Brain pericyte (primary cell): ENCODE measurements at places on chromosomes 1 and 21.
A peak's percentile ranks its signal among the peaks of the same experiment; 100 is the strongest.

GRCh38 chr1:83701355-83701754 lies 297.6 kb downstream of the TTLL7 start:
- DNase-seq = no peak

- DNase-seq = no peak
Observed at GRCh38 chr21:46104104-46104503, 6.2 kb downstream of the COL6A2 start.

- no peak for DNase-seq
Observed at GRCh38 chr1:232557502-232558191, 72.3 kb downstream of the SIPA1L2 start.

GRCh38 chr21:38383411-38384237 lies 114.7 kb downstream of the ERG start:
- no peak for DNase-seq

DNA sequence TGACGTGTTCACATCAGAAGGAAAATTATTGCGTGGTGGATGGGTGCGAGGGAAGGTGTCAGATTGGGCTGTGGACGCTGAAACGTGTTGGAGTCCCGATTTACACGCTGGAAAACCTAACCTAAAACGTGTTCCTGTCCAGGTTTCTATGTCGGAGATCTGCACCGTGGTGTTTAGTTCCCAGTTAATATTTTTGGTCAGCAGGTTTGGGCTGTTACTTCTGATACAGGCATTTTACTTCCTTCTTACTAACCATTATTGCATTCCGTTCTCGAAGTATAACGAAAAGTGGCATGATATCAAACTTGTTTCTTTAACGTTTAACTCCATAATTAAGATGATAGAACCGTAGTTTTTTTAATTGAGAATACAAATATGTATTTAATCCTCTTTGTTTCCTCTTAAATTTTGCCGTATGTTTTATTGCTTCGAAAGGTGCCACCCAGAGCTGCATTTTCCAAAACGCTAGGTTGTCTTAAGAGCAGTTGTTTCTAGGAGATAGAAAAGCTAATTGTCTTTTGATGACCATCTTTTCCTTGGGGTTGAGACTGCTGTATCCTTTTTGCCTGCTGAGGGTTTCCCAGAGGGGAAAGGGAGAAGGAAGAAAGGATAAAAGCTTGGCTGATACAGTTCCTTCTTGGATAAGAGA lies 1.3 kb downstream of the ADARB1 start:
- DNase-seq = no peak

DNA sequence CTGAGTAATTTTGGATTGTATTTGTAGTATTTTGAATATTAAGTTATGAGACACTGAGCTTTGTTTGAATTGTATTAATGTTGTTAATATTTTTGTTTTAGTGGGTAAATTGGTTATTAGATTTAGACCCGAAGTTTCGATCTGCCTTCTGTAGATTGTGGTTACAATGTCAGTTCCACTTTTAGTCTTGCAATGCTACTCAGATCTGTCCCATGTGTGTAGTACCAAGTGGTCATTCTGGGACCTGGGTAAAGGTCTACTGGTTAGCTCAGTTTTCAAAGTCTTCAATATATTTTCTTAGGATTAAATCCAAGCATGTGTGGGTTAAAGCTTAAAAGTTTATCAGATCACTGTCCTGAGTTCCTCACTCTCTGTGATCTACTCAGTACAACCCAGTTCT lies 346.5 kb upstream of the PROX1 start:
- DNase-seq = no peak

DNA sequence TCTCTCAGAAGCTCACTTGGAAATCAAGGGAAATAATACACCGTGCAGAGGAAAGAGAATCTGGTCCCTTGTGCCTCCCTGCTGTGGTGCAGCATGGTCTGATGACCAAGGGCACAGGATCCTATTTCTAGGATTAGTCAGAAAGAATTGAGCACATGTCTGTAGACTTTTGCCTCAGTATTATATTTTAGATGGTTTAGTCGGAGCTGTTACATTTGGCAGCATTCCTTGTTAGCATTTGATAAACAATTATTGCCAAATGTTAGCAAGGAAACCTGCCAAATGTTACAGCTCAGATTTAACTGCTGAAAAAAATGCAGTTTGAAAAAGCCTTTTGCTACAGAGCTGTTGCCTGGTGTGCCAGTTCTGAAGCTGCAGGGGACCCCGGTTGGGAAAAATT lies 183.5 kb upstream of the DPYD start:
- DNase-seq = peak; percentile 41

DNA sequence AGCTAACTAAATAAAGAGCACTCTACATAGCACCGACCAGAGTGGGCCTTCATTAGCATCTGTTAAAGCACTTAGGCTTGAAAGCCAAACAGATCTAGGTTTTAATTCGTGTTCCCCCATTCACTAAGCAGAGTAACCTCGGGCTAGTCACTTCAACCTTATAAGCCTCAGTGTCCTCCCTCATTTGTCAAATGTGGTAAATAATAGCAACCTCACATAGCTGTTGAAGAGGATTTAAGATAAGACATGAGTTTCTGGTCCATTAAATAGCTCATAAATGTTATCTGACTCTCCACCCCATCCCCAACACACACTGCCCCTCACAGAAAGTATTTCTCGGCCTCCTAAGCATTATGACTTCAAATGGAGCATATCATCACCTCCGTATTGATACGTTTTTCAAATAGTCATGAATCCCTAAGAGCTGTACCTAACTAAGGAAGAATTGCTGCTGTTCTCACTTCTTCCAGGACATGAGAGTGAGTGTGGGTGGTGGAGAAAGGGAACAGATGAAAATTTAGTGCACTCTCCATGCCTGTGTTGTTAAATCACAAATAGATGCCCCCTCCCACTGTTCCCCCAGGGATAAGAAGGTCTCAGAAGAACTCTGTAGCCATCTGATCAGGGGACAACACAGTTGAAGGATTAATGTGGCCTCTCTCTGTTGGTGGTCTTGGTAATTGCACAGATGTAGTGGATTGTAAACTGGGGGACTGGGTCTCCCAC lies 47.6 kb downstream of the PLPP3 start:
- DNase-seq = no peak

DNA sequence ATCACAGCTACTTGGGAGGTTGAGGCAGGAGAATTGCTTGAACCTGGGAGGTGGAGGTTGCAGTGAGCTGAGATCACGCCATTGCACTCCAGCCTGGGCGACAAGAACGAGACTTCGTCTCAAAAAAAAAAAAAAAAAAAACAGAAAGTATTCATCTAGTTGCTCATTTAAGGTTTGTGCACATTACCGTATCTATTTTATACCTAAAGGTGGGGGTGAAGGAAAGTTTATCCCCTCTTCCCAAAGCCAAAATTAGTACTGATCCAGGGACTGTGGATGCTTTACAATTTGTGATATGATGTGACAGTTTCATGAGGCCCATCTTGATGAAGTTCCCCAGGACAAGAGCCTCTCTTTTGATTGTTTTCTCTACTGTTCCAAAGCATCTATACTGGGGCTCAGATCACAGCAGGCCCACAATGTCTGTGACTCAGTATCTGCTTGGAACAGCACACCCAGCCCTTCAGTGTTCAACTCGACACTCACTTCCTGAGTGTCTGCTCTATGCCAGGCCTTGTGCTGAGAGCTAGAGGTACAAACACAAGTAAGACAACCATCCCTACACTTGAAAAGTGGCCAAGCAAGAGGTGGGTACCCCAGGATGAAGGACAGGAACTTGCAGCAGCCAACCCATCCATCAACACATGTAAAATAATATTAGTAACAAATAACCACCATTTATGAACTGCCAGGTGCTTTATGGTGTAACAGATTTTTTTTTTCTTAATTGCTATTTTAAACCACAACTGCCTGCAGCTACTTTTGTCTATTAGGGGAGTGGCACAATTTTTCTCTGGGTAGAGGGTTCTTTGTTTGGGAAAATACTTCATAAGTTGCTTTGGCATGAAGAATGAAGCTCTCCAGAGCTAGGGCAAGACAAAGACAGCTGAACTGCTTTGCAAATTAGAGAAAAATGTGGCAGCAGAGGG lies 29.0 kb upstream of the KHDRBS1 start:
- DNase-seq = no peak

GRCh38 chr1:240070188-240070587 lies 21.5 kb upstream of the FMN2 start:
- DNase-seq = no peak

GRCh38 chr1:165408518-165408917 lies 36.4 kb downstream of the RXRG start:
- no peak for DNase-seq

DNA sequence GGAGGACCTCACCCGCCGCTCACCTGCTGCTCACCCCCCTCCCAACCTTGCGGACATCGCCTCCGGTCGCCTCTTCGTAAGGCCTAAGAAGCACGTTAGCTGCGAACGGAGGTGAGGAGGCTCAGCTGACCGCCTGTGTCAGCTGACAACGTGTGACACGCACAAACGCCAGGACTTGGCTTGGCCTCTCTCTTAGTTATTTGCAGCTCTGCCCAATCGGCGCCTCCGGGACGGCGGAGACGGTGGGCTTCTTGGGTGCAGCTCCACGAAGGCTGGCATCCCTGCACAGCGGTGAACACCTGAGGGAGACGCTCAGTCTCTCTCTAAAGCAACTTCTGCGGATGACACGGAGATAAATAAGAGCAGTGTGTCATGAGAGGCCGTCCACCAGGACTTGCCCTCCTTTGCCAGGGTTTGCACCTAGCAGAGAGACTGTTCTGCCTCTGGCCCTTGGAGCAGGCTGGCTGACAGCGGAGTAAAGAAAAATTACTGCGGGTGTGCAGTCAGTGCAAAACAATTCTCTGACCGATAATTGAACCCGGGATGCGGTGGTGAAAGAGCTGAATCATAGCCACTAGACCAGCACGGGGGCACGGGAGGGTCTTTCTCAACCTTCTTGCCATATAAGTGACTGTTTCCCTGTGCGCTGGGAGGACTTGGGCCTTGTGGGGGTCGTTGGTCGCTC lies 318.9 kb downstream of the FAM72C start:
- DNase-seq = no peak
